Bronchial epithelial cell (primary cell): ENCODE measurements at places on chromosomes 3 and 15. TPM values are rescaled to one million over a fixed set of nuclear protein-coding genes. Genes with fewer than 3 reads are reported as not detected.

DNA sequence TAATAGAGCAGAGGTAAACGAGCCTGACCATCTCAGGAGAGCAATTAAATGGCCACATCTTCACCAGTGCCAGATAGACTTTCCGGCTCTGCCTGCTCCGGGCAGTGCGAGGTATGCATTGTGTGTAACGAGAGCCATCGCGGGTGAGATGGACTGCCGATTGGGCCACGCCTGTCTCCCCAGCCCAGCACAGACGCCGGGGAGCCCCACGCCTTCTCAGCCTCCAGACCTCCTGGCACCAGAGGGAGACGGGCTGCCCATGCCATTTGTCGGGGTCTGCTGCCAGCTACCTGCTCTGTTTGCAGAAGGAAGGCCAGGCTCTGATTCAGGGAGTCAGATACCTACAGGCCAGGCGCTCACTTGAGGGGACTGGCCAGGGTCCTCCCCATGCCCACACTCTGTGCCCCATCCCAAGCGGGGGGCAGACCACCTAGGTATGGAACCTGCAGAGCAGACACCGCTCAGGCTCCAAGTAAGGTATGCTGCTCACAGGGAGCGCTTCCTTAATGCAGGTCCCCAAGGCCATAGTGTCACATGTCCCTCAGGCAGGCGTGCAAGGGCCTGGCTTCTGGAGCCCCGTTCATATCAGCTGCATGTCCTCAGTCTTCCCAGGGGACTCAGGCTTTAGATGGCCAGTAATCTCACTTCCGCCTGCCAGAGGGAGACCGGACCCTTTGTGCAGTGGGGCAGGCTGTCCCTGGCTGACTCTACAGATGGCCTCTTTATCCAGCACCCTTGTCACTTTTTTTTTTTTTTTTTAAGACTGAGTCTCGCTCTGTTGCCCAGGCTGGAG lies 62.2 kb downstream of the DNAJB8 start:
- DNase-seq: no peak

- no peak for DNase-seq
Observed at GRCh38 chr3:174398761-174399160, 460.4 kb upstream of the NAALADL2 start.

- no peak for DNase-seq
Observed at GRCh38 chr3:100577382-100578008, 31.9 kb upstream of the ADGRG7 start.

- no peak for DNase-seq
Observed at GRCh38 chr15:89904519-89904918, 8.2 kb downstream of the ARPIN start.

Gene ZPLD1
- total RNA-seq: 2.6 and 3.9 TPM in 2 replicates
